ENCODE measurements at places on chromosomes 16 and 17.
A peak's percentile ranks its signal among the peaks of the same experiment; 100 is the strongest.

DNA sequence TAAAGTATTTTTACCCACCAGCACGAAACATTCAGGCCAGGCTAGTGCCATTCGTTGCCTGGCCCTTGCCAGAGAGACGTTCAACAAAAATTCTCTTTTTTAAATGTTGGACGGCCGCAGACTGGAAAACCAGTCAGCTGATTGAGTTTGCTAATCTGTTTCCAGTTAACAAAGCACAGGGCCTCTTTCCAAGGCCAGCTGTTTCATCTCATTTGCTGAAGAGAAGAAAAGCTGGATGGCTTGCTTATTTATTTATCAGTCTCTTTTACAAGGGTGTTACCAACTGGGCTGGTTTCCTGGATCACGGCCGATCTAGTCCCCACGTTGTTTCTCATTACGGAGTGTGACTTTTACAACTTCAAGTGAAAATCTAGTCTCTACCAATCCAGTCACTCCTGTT is 418.7 kb upstream of the DYNLRB2 start:
- DNase-seq = no peak

- no peak for DNase-seq
Measured at GRCh38 chr17:65049085-65049756, 7.3 kb downstream of the GNA13 start.

DNA sequence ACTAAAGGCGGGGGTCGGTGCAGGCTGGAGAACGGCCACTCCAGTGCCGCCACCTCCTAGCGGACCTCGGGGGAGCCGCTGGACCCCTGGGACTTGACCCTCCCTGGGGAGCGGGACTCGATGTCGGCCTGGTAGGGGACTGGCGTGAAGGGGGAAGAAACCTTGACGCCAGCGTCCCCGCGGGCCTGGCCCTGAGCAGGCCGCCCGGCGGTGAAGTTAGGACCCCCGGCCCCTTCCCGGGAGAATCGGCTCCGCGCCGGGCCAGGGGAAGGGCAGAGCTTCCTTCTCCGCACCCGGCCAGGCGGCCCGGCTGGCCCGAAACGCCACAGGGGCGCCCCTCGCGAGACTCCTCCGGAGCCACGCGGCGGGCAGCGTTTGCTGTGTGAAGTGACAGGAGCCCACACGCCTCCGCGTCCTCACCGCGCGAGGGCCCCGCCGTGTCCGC is 389 bp downstream of the DUS1L start:
- no peak for DNase-seq

GRCh38 chr17:69593351-69593715 is 178.8 kb downstream of the MAP2K6 start:
- DNase-seq = no peak

- no peak for DNase-seq
Measured at GRCh38 chr17:9926150-9926804, 21.2 kb upstream of the RCVRN start.

DNA sequence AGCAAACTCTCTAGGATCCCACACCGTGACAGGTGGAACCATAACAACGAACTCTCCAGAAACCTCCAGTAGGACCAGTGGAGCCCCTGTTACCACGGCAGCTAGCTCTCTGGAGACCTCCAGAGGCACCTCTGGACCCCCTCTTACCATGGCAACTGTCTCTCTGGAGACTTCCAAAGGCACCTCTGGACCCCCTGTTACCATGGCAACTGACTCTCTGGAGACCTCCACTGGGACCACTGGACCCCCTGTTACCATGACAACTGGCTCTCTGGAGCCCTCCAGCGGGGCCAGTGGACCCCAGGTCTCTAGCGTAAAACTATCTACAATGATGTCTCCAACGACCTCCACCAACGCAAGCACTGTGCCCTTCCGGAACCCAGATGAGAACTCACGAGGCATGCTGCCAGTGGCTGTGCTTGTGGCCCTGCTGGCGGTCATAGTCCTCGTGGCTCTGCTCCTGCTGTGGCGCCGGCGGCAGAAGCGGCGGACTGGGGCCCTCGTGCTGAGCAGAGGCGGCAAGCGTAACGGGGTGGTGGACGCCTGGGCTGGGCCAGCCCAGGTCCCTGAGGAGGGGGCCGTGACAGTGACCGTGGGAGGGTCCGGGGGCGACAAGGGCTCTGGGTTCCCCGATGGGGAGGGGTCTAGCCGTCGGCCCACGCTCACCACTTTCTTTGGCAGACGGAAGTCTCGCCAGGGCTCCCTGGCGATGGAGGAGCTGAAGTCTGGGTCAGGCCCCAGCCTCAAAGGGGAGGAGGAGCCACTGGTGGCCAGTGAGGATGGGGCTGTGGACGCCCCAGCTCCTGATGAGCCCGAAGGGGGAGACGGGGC is 1.3 kb downstream of the SPN start:
- no peak for DNase-seq

DNA sequence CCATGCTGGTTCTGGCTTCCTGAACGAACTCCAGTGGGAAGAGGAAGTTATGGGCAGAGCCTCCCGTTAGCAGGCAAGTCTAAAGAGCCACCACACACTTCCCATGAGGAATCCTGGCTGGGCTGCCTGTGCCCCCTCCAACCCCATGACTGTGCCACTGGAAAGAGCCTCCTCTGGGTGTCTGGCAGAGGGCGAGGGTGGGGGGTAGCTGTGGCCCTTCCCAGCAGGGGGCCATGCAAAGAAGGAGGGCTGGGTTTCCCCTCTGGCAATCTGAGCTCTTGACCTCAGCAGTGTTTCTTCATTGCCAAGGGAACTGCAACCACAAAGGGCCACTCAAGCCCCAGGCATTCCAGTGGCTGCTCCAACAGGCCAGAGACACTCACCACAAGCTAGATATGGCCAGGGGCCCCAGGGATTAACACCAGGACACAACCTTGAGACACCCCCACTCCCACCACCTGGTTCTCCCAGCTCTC is 1.7 kb upstream of the RRAD start:
- DNase-seq = no peak

- DNase-seq = peak; percentile 82
Measured at GRCh38 chr17:62892870-62893338, 73.1 kb upstream of the TANC2 start.

- no peak for DNase-seq
Measured at GRCh38 chr17:59121901-59122480, 15.3 kb upstream of the TRIM37 start.

- DNase-seq = no peak
Measured at GRCh38 chr16:88465387-88465983, 12.4 kb downstream of the ZFPM1 start.

DNA sequence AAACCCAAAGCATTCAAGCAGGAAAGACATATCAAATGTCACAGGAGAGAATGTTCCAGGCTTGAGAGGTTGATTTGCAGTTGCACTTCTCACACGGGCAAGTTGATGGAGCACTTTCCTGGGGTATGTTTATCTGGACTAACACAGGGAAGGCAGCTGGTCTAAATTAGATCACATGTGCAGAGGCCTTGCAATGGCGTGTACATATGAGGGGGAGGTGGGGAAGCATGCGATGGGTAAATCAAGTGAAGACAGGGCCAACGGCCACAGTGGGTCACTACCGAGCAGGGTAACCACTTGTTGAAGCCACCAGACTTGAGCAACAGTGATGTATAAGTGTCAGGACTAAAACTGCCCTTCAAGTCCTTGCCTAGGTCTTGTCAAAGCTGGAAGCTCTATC is 156.6 kb upstream of the MAF start:
- DNase-seq = no peak

DNA sequence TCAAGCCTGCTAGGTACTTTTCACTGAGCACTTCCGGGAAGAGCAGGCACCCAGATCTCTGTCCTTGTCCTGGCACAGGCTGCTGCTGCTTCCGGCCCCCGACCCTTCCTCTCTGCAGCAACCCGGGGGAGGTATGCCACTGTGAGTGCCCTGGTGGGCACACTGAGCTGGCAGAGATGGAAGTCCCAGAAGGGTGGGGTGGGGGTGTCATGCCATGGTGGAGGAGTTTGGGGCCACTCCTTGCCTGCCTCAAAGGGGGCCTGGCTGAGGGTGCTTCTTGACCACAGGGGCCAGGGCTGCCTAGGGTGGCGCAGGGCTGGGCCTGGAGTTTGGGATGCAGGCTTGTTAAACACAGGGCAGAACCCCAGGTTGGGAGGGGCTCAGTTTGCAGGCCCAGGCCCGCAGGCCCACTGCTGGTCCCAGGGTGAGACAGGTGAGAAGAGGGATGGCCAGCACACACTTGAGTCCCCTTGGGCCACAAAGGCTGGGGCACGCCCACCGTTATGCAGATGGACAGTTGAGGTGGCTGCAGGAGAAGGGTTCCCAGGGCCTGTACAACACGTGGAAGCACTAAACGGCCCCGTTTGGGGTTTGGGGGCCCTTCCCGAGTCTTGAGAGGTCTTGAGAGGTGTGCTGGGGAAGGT is 8.7 kb downstream of the TMEM235 start:
- no peak for DNase-seq

- no peak for DNase-seq
Measured at GRCh38 chr17:9529033-9529700, 46.5 kb downstream of the STX8 start.

- peak; percentile 92 for DNase-seq
Measured at GRCh38 chr16:14501331-14502255, 128.5 kb downstream of the PARN start.

GRCh38 chr17:5621026-5621425 is 36.7 kb upstream of the NLRP1 start:
- no peak for DNase-seq

- no peak for DNase-seq
Measured at GRCh38 chr16:8808613-8809353, 11.1 kb downstream of the PMM2 start.

GRCh38 chr17:42018339-42018738 is 1.1 kb upstream of the DNAJC7 start:
- no peak for DNase-seq

- peak; percentile 93 for DNase-seq
Measured at GRCh38 chr17:81422776-81423697, 27.8 kb downstream of the BAHCC1 start.

All from skeletal muscle cell (primary cell).